ENCODE measurements at places on chromosomes 11 and 22.

GRCh38 chr11:83449338-83449913, 163.3 kb upstream of the CCDC90B start:
- no peak for DNase-seq

GRCh38 chr11:64539711-64540427, 51.2 kb upstream of the SLC22A12 start:
- no peak for DNase-seq

DNA sequence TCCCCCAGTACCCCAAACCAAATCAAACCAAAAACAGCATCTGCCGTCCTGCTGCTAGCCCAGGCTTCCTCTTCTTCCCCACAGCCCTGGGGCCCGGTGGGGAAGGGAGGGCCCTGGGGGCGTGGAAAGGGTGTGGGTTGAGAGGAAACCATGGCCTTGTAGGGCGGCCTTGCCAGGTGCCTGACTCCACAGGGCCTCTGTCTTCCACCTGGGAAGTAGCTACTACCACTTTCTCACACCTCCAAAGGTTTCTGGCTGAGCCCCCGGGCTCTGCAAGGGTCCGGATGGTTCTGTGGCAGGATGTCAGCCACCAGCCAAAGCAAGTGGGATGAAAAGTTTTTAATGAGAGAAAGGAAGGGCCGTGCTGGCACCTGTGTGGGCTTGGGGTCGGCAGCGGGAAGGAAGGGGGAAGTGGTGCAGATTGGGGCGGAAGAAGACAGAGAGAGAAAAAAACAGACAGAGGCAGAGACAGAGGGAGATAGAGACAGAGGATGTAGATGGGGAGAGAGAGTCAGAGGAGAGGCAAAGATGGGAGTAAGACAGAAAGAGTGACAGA, 10.5 kb downstream of the TPST2 start:
- no peak for DNase-seq

- DNase-seq = no peak
Measured at GRCh38 chr11:102986815-102987214, 31.3 kb upstream of the MMP13 start.

DNA sequence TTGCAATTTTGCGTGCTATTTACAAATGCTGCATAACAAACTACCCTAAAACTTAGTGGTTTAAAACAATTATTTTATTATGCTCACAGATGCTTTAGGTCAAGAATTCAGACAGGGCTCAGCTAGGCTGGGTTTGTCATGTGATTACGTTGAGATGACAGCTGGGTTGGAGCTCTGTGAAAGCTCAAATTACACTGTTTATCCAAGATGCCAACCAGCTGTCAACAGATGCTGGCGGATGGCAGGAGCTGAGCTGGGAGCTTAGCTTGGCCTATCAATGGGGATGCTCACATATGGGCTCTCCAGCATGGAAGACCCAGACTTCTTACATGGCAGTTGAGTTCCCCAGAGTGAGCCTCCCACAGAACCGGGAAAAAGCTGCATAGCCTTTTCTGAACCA, 62.7 kb downstream of the STK33 start:
- no peak for DNase-seq

DNA sequence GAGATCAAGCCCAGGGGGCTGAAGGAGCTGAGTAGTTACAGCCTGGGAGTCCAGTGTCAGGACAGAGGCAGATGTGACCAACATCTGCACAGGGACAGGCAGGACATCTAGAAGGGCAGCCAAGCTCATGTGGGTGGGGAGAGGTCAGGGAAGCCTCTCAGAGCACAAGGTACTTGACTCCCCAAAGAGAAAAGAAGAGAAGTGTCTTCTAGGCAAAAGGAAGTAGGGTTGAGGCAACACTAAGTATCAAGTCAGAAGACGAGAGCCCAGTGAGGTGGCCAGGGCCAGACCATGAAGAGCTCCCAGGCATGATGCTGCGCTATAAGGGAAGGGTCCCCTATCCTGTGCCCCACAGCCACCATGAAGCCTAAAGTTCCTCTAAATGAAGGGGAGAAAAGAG, 21.5 kb downstream of the RPL27A start:
- DNase-seq = no peak

DNA sequence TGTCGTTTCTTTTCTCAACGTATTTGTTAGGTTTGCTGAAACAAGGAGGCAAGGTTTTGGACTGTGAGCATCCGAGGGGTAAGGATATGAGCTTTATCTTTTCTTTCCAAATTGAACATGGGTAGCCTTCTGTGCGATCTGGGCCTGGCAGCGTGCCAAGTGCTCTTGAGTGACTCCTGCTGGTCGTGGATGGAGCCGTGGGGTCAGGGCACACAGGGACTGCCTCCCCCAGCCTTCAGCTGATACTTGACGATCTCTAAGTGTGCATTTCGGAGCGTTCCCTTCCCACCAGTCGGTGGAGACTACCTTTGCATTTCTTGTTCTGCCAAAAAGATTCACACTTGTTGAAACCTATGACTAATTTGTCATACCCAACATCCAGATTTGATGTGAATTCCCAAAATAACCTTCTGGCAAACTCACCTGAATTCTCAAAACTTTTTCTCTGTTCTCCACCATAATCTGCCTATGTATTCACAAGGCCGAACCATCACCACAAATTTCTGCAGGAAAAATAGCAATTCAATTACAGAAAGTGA, 40.1 kb upstream of the CLMP start:
- peak; percentile 14 for DNase-seq

DNA sequence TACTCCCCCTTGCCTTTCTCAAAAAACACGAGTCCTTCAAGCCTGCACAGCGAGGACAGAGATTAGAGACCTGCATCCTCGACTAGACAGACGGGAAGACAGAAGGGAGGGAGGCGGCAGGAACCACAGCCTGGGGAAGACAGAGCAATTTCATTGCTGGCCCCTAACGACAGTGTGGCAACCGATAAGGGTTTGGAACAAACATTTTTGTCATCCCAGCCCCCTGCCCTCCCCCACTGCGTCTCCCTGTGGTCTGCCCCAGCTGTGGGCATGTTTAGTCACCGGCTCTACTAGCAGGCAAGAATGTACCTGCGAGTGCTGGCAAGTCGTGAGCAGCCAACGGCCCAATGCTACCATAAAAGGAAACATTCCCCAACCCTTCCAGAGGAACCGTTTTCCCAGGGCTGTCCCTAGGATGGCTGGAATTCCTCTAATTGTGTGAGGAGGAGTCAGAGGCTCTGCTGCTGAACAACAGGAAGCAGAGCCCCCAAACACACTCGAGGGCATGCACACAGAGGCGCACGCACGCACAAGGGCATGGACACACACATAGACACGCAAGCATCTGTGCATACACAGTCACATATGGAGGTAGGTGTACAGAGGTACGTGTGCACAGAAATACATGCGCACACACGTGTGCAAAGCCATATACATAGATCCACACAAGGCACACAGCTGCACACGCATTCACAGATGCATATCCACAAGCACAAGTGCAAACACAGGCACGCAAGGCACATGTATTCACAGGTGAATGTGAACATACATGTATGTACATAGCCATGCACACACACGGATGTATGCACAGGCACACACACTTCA, 58.3 kb downstream of the MYH9 start:
- peak; percentile 65 for DNase-seq

DNA sequence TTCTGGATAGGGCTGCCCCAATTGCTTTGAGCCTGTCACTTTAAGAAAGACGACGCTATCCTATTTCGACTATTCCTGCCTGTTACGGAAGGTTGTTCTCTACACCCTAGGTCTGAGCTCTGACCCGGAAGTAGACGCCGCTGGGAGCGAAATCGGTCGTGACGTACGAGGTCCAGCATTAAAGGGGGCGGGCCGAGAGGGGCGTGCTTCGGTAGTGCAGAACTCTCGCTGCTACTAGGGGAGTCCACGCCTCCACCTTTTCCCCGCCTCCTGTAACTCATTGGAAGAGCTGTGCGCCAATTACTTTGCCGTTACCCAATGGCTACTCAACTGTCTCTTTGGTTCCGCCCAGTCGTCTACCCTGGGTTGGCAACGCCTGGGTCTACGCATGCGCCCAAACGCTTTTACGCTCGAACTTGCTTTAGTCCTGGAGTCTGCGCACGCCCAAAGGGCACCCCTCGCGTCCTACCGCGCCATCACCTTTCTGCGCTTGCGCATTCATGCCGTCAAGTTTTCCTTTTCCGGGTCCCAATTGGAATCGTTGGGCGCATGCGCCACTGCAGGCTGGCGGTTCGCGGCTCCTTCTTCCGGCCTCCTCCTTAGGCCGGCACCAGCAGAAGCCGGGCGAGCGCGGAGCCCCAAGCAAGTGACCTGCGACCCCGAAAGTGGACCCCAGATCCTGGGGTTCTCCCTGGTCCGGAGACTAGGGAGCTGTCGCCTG, at the start of gene PCNX3:
Gene PCNX3, plus strand, starts transcription at position 548 of the 721 bp plus-strand sequence. CDS start 536 bp downstream, outside the sequence.
- peak; percentile 100 for DNase-seq

- no peak for DNase-seq
Measured at GRCh38 chr11:100578831-100579311, 108.2 kb upstream of the ARHGAP42 start.

GRCh38 chr11:17593466-17594245, 46.6 kb downstream of the OTOG start:
- DNase-seq = no peak

DNA sequence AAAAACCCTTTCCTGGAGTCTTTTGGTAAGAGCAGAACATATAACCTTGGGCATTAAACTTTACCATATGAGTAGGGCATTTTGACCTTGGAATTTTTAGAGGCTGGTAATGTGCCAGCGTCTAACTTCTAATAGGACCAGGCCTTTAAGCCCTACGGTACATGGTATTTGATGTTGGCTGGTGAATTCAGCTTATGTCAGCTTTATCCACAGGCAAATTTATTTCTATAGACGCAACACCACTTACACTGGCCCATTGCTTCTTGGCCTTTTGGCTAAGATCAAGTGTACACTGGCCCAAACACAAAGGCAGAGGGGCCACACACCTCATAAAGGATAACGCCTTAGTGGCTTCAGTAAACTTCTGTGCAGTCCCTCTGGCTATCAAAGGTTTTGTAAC, 410.2 kb upstream of the LARGE1 start:
- no peak for DNase-seq

GRCh38 chr11:119671051-119671450, 57.9 kb downstream of the NECTIN1 start:
- DNase-seq = no peak

GRCh38 chr11:85680897-85681296, 5.1 kb downstream of the CCDC89 start:
- no peak for DNase-seq

DNA sequence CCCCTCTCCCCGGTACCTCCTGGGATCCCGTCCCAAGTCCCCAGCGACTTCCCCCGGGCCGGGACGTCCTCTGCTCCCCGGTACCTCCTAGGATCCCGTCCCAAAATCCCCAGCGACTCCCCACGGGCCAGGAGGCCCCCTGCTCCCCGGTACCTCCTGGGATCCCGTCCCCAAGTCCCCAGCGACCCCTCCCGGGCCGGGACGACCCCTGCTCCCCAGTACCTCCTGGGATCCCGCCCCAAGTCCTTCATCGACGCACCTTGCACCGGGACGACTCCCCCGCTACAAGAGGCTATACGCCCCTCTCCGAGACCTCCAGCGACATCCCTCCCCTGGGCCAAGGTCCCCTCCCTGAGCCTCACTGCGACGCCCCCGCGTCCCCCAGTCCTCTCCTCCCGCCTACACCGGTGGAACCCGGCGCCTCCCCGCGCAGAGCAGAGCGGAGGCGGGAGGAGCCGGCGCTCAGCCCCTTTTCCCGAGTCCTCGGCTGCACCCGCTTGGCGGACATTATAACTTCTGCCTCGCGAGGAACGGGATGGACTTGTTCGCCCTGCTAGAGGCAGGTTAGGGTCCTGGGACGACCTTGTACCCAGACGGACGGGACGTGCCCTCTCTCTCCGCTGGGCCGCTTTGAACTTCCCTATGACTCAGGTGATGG, 912 bp downstream of the KREMEN1 start:
- DNase-seq = no peak

GRCh38 chr11:61814247-61814957, 2.4 kb downstream of the FADS1 start:
- no peak for DNase-seq

GRCh38 chr22:48751539-48752437, 1075.9 kb downstream of the BRD1 start:
- no peak for DNase-seq

- DNase-seq = no peak
Measured at GRCh38 chr11:128553662-128554362, 33.5 kb downstream of the ETS1 start.

DNA sequence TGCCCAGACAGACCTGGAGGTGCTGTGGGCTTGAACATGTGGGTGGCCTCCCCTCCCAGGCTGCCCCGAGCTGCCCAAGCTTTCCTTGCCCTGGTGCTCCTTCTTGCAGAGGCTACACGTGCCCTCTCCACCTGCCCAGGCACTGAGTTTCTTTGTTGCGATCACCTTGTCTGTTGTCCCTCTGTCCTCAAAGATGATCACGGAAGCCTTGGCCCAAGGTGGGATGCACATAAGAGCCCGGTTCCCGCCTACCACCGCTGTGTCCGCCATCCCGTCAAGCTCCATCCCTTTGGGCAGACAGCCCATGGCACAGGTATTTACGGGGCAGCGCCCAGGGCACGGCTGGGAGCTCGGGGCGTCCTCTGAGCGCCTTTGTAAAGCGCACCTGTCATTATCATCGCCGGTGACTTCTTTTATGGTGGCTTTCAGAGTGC, 67.5 kb downstream of the MED15 start:
- no peak for DNase-seq

DNA sequence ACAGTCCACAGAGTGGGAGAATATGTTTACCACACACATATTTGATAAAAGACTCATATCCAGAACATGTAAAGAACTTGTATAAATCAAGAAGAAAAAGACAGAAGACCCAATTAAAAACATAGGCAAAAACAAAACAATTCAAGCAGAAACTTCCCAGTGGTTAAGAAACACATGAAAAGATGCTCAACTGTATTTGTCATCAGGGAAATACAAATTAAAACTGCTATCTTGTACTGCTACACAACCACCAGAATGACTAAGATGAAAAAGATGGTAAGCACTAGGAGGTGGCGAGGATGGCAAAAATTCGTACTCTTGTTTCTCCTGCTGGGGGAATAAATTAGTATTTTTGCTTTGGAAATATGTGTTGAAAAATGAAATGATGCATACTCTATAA, 192.3 kb upstream of the C11orf87 start:
- DNase-seq = no peak

GRCh38 chr22:23116506-23117263, 25.1 kb downstream of the RSPH14 start:
- no peak for DNase-seq

GRCh38 chr11:122068837-122069236, 47.2 kb downstream of the BLID start:
- DNase-seq = no peak

DNA sequence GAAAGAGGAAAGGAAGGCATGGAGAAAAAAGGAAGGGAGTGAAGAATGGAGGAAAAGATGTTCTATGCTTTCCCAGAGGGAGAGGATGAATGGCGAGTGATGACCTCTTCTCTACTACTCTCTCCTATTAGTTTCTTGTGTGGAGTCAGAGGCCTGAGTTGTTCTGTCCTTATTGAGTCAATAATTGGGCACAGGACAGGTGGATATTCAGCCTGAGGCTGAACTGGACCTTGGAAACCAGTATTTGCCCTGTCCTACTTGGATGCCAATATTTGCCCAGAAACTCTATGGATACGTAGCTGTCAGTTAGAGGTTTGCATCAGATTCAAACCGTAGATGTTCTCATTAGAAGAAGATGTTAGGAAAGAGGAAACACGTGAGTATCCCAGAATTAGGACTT, 17.6 kb upstream of the SWAP70 start:
- no peak for DNase-seq
